ENCODE measurements at places on chromosomes 1 and 21. TPM values are rescaled to one million over a fixed set of nuclear protein-coding genes. Genes with fewer than 3 reads are reported as not detected.

Gene NBL1
- total RNA-seq = 178 TPM

Gene LEPR
- total RNA-seq = 136 TPM

Gene TRAF3IP3
- not detected for total RNA-seq

Gene OR2L8
- 0.31 TPM for total RNA-seq

Gene TIAM1
- total RNA-seq = 0.32 TPM

Gene TLCD4
- total RNA-seq = 0.16 TPM

Gene NDC1
- total RNA-seq = 17.6 TPM

Gene SLAMF1
- not detected for total RNA-seq

Gene FCN3
- 0.32 TPM for total RNA-seq
